ENCODE measurements at places on chromosomes 6 and 20. TPM values are rescaled to one million over a fixed set of nuclear protein-coding genes. Genes with fewer than 3 reads are reported as not detected.

GRCh38 chr6:84522135-84522549 is 242.3 kb downstream of the TBX18 start:
- no peak overlapping the region for H3K4me3 ChIP-seq
- H3K4me1 ChIP-seq: no peaks in the 10 kb centered on the region
- H3K36me3 ChIP-seq: no peaks in the 10 kb centered on the region
- no peak for DNase-seq
- H3K27me3 ChIP-seq: no peaks in the 10 kb centered on the region

GRCh38 chr6:62740596-62740995 is 454.6 kb upstream of the KHDRBS2 start:
- H3K36me3 ChIP-seq: no peaks in the 10 kb centered on the region
- no peak for DNase-seq
- no peaks in the 10 kb centered on the region for H3K27me3 ChIP-seq
- H3K4me3 ChIP-seq: no peak overlapping the region

- no peaks in the 10 kb centered on the region for H3K36me3 ChIP-seq
- H3K4me1 ChIP-seq: no peaks in the 10 kb centered on the region
- DNase-seq: no peak
- H3K27me3 ChIP-seq: no peaks in the 10 kb centered on the region
- H3K4me3 ChIP-seq: no peak overlapping the region
Observed at GRCh38 chr6:125481056-125481455, 179.3 kb upstream of the HDDC2 start.

DNA sequence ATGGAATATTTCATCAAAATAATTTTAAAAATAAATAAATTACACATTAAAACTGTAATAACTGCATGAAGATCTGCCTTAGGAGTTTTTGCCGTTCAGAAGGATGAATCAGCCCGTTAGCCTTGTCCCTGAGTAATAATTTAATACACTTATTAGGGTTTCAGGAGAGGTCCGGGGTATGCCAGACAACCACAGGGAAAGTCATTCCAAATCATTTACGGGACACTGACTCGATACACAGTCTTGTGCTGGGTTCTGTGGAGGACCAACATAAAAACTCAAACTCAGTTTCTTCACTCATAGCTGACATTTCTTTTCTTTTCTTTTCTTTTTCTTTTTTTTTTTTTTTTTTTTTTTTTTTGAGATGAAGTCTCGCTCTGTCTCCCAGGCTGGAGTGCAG is 735 bp upstream of the LY6G6F start:
- H3K27me3 ChIP-seq: no peaks in the 10 kb centered on the region
- no peak for DNase-seq
- H3K27ac ChIP-seq: no peak overlapping the region
- H3K4me3 ChIP-seq: no peak overlapping the region
- H3K4me1 ChIP-seq: peaks cover 7% of the 10 kb centered on the region

- no peak overlapping the region for H3K4me3 ChIP-seq
- no peak for DNase-seq
- no peak overlapping the region for H3K27ac ChIP-seq
- H3K36me3 ChIP-seq: no peaks in the 10 kb centered on the region
Observed at GRCh38 chr6:167665698-167666330, 160.9 kb upstream of the AFDN start.

DNA sequence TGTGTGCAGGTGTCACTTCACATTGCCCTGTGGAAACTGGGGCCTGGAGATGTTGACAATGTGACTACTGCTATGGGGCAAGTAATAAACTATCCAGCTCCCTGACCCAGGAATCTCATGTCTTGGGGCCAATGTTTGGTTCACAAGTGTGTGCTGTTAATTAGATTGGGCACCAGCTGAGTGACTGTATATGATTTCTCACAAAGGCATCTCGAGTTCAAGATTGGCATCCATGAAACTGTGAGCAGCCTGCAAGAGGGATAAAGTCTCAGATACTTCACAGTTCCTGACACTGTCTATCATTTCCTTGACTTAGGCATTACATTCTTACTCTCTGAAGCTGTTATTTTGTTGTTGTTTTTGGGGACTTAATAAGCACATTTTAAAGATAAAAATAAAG is 264.0 kb downstream of the PRKN start:
- H3K27me3 ChIP-seq: no peaks in the 10 kb centered on the region
- DNase-seq: no peak
- H3K27ac ChIP-seq: no peak overlapping the region
- no peaks in the 10 kb centered on the region for H3K4me1 ChIP-seq
- no peak overlapping the region for H3K4me3 ChIP-seq
- H3K36me3 ChIP-seq: no peaks in the 10 kb centered on the region

DNA sequence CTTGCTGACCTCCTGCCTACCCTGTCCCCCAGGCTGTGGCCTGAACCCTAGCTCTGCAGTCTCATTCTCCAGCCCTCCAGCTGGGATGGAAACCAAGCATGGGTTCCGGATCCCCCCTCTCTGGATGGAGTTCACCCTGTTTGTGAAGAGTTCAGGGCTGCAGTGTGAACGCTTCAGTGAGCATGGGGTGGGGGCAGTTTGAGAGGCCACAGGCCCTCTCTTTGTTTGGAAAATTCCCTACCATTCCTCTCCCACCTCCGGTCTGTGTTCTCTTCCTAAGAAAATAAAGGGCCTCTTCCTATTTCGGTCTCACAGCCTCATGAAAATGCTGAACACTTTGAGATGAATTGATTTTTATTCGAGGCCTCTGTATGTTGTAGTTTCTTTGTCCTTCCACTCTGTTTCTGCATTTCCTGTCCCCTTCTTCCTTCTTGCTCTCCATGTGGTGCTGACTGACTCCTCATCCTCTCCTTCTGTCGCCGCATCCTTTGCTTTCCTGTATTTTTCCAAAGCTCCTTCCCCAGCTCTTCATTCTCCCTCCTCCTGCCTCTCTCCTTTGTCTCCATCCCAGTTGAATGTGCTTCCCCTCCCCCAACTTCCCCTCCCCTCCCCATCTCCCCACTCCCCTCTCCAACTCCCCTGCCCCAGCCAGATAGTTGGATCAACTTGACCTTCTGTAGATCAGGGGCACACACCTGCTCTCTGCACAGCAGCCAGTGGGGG is 2.4 kb upstream of the KCNK5 start:
- no peak for DNase-seq
- H3K4me3 ChIP-seq: no peak overlapping the region
- H3K36me3 ChIP-seq: no peaks in the 10 kb centered on the region

GRCh38 chr6:168678588-168678987 is 237.6 kb downstream of the SMOC2 start:
- no peak overlapping the region for H3K4me3 ChIP-seq
- H3K27me3 ChIP-seq: peaks cover 4% of the 10 kb centered on the region
- H3K4me1 ChIP-seq: no peaks in the 10 kb centered on the region

DNA sequence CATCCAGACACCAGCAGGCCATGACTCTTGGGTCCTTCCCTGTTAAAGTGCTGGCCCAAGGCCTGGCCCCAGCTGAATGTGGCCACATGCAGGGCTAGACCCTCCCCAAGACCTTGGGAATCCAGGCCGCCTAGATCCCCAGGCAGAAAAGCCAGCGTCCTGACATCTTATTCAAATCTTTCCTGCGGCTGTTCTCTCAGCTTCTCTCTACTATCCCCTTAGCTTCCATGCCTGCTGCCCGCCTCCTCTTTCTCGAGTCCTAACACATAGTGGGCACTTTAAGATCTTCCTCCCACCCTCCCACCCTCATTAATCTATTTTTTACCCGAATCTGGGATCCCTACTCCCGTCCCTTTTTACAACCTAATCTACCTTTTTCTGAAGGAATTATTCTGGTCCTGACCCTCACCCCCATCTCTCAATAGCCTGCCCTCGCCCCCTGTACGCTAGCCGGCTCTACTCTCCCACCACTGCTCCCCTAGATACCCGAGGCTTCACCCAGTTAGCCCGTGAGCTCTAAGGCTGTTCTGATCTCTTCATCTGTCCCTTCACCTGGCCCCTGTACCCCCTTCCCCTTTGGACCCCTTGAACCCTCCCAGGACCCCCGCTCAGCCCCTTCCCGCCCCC is at the start of gene CCHCR1:
TSS of gene CCHCR1 (minus strand) at position 290 of the 627 bp plus-strand sequence. CDS start at position 88, 202 bp downstream.
- H3K4me1 ChIP-seq: peaks cover 13% of the 10 kb centered on the region
- peak within 1 kb of the TSS; percentile 75 for H3K4me3 ChIP-seq
- no peaks in the 10 kb centered on the region for H3K27me3 ChIP-seq
- DNase-seq: no peak
- peaks cover 2% of the 10 kb centered on the region for H3K36me3 ChIP-seq
- peak within 1 kb of the TSS; percentile 86 for H3K27ac ChIP-seq

DNA sequence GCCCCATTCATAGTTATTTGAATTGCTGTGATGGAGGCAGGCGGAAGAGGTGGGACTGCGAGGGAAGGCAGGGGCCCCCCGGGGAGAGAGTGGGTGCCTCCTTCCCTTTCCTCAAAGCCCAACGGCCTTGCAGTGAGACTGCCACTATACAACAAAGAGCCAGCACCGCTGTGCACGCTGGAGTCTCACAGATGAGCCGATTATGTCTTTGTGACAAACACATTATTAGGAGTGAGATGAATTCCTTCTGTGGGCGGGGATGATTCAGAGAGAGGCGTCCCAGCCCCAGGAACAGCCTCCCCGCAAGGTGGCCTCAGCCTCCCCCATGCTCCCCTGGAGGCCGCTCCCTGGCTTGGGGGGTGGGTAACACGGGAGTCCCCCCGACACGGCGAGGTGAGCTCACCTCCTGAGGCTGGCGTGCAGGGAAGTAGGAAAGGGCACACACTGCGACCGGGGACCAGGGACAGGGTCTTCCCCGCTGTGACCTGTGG is 26.7 kb downstream of the NTSR1 start:
- H3K27me3 ChIP-seq: no peaks in the 10 kb centered on the region
- H3K36me3 ChIP-seq: 0 out of 2 replicates have a peak, but pooled peaks cover 2% of the 10 kb centered on the region
- H3K4me3 ChIP-seq: no peak overlapping the region
- H3K4me1 ChIP-seq: peaks cover 69% of the 10 kb centered on the region
- H3K27ac ChIP-seq: peak overlapping the region; percentile 72

DNA sequence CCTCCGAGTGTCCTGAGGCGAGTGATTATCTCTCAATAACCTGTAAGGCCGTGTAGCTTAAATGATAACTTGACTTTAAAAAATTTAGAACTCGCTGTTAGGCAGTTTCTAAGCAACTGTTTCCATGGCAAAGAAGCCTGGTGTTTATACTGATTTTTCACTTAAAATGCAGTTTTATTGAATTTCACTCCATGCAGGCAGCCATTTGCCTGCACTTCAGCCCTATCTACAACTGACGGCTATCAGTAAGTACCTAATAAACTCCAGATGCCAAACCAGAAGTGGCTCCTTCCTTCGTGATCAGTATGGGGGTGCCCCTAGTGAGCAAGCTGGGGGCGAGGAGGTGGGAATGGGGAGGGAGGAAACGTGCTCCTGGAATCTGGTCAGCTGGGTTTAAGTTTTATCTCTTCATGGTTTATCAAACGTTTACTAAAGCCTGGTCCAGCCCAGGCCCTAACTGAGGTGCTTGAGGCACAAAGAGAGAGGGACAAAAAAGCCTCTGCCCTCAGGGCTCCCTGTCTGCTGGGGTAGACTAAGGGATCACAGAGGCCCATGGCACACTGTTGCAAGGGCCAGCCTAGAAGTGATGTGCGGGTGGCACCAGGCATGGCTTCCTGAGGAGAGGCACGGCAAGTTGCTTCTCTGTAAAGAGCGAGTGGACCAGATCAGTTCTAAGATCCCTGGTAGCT is 45.5 kb downstream of the TTI1 start:
- no peaks in the 10 kb centered on the region for H3K36me3 ChIP-seq
- no peak overlapping the region for H3K27ac ChIP-seq
- H3K27me3 ChIP-seq: no peaks in the 10 kb centered on the region
- H3K4me3 ChIP-seq: no peak overlapping the region

DNA sequence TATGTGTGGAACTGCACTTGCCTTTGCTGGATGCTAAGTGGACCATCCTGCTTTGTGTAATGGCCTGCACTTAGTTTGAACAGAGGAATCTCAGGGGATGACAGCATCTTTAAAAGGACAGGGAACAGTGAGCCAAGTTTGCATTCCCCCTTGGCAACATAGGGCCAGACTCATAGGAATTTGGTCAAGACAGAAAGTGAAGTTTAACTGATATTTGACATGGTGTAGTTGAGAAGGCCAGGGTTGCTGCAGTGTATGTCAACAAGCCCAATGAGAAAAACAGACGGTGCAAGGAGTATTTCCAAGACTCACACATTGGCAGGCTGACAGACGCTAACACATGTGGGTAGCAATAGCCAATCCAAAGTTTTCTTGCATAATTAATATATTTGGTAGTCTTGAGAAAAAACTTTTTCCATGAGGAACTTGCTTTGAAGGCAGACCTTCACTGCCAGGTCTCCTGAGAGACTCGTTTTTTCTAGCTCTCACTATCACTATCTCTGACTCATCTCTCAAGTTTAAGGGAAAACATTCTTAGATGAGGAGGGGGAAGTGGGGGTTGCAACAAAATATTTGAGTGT is 213.8 kb downstream of the IBTK start:
- H3K27me3 ChIP-seq: no peaks in the 10 kb centered on the region
- H3K4me1 ChIP-seq: no peaks in the 10 kb centered on the region
- no peak overlapping the region for H3K4me3 ChIP-seq

DNA sequence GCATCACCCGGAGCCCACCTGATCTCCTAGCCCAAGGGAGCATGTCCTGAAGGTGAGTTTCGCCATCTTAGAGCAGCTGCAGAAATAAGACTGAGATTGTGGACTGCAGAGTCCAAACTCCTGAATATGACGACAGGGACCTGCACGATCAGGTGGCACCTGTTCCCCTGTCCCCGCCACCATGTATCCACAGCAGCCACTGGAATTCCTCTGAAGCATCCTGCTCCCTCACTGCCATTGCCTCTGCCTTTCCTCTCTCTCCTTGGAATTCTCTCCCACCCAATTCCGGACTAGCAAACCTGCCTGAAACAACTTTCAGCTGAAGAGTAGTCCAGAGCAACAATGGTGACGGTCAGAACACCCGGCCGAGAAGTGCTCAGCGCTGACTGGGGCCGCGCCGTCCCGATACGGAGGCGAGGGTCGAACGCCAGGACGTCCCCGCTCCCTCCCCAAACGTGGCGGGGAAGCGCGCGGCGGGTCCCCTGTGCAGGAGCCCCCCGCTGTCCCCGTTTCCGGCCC is 694 bp upstream of the FAM120B start:
- peaks cover 26% of the 10 kb centered on the region for H3K4me1 ChIP-seq
- H3K4me3 ChIP-seq: peak overlapping the region; percentile 94
- H3K27ac ChIP-seq: peak overlapping the region; percentile 84
- peaks cover 7% of the 10 kb centered on the region for H3K36me3 ChIP-seq

DNA sequence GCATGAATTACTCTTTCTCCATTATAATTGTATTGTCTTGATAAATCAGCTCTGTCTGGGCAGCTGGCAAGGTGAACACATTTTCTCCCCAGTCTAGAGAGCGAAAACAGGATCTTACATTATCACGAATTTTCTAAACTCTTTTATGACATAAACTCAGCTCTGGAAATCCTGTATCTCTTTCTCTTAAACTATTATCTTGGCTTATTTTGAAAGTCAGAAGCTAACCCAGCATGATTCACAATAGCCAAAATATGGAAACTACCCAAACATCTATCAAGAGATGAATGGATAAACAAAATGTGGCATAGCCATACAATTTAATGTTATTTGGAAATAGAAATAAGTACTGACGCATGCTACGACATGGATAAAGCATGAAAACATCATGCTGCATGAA is 25.9 kb upstream of the AGPAT4 start:
- no peak overlapping the region for H3K4me3 ChIP-seq
- no peaks in the 10 kb centered on the region for H3K36me3 ChIP-seq
- no peak overlapping the region for H3K27ac ChIP-seq

Gene SGK2
- 0.90 TPM for total RNA-seq

Gene TRIM38
- total RNA-seq: 4.4 TPM

Gene VEGFA
- total RNA-seq: 98.7 TPM

Gene RCAN2
- total RNA-seq: 0.05 TPM

Gene SMLR1
- 0.08 TPM for total RNA-seq

Gene NR2E1
- total RNA-seq: 0.13 TPM

Gene SLC18B1
- total RNA-seq: 0.67 TPM

Gene ADGRF4
- 0.10 TPM for total RNA-seq

Gene CCN6
- 3.0 TPM for total RNA-seq

Gene HEY2
- total RNA-seq: not detected

Gene OR2B6
- 0.26 TPM for total RNA-seq

Gene MYH7B
- total RNA-seq: 0.59 TPM

All from Panc1 (cell line).